ENCODE measurements at places on chromosomes 6 and 20.

DNA sequence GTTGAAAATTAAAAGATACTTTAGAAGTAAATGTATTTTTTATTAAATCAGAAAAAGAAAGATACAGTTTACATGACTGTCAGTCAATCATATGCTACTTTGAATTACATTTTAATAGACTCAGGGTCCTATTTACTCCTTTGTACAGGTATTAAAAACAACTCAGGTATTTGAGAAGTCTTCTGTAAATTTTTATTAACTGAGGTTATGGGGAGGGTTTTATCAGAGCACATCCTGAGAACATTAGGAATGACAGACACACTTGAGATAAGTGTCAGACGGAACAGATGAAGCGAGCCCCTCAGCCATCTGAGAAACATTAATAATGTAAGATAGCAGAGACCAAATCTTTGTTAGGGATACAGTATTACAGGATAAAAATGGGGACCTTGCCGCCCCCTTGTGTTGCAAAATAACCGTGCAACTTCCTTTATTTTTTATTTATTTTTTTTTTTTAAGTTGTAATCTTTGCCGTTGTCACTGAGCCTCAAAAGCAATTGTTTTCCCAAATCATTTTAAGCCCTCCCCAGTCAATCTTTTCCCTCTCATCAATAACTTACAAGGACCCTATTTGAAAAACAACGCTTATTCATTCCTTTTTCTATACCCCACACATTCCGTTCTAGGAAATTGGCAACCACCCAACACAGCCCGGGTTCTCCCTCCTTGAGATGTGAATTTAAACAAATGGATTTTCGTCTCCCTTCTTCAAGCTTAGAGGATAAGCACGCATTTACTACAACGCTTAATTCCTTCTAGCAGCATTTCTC lies 126.7 kb downstream of the BCAS1 start:
- no peak for DNase-seq

GRCh38 chr6:11263291-11263775 lies 30.9 kb upstream of the NEDD9 start:
- no peak for DNase-seq

DNA sequence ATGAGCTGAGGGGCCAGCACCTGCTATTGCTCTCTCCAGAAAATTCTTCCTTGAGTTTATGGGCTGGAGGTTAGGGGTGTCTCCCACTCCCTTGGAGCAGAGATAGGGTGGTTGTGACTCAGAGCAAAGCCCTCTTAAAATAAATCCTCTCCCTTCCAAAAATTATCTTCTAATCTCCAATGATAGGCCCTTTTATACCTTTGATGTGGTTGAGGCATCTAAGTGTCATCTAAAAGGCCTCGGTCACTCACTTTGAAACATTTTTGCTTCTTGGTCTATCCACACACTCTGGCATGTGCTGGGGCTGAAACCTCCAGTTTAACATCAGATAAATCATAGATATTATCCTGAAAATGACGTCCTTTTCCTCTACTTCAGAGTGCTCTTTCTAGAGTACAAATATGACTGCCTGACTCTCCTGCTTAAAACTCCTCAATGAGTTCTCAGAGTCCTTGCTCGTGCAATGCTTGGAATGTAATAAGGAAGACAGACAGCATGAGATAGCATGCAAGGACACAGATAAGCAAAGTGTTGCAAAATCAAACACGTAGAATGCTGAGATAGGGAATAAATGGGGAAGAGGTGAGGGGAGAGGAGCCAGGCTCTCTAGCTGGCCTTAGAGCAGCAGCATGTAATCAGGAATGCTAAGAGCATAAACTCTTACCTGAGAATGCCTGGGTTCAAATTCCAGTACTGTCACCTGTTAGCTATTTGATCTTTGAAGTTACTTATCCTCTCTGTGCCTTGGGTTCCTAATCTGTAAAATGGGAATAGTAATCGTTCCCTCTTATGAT lies 374.1 kb upstream of the CITED2 start:
- no peak for DNase-seq

DNA sequence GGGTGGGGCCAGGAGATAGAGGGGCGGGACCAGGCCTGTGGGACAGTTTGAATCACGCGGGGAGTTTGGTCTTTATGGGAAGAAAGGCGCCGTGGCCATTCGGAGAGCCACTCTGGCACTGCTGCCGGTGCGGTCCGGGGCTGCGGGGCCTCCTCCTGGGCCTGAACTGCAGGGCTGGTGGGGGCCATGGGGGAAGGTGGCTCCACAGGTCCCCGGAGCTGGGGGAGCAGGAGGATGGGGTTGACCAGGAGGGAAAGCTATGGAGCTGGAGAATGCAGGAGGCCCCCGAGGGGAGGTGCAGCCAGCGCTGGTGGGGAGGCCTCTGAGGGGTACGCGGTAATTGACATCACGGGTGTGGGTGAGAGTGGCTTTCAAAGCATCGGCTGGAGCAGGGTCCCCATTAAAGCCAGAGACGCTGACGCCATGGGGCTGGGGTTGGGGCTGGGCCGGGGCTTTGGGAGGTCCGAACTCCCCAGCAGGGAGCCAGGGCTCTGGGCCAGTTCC lies 1.8 kb upstream of the BHLHE23 start:
- no peak for DNase-seq

DNA sequence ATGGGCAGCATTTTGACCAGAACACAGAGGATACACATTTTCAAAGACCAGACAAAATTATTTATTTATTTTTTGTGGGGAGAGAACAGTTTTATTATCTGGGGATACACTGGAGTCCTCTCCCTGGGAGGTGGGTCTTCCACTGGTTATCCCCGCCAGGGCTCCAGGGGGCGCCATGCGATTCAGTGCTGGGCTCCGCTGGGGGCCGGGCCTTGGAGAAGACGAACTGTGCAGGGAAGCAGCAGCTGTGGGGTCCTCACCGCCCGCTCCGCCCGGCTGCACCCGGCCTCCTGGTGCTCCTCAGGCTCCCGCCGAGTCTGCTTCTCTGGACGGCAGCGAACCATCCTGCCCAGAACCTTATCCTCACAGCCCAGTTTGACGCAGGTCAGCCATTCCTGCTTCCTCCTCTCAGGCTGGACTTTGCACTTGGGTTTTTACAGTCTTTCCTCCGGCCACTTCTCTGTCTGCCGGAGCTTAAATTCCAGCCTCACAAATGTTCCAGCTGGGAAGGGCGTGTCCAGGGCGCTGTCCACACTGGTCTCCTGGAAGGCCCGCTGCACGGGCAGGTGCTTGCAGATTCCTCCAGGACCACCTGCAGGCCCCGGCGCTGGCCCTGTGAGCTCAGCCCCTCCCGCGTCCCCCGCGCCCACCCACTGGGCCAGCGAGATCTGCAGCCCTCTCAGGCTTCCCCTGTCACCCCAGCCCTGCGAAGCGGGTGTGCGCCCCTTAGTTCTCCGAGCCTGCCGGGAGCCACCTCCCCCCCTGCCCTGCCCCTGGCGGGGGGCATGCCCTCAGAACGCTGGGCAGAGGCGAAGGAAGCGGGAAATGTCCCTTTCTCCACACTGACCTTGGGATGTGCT lies 1830.0 kb upstream of the DEFB115 start:
- DNase-seq, result no peak

- no peak for DNase-seq
Observed at GRCh38 chr6:169157197-169158148, 96.2 kb downstream of the THBS2 start.

GRCh38 chr6:18675881-18676280 lies 288.7 kb downstream of the RNF144B start:
- DNase-seq, result no peak

DNA sequence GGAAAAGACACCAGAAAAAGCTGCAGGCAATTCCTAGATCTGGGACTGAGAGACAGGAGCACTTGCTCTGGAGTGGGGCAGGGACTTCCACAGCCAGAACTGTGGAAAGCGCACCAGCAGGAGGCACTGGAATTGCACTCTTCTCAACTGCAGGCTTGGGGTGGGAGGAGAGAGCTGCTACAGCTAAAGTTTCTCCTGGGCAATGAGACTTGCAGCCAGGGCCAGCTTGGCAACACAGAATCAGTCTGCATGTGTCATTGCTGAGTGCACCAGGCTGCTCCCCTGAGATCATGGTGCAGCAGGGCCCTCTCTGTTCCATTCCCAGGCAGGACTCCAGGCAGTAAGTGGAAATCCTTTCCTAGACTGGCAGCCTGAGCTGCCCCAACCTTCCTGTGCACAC lies 145.8 kb downstream of the INSM1 start:
- DNase-seq, result no peak

GRCh38 chr6:134381959-134382358 lies 64.0 kb upstream of the SGK1 start:
- no peak for DNase-seq

DNA sequence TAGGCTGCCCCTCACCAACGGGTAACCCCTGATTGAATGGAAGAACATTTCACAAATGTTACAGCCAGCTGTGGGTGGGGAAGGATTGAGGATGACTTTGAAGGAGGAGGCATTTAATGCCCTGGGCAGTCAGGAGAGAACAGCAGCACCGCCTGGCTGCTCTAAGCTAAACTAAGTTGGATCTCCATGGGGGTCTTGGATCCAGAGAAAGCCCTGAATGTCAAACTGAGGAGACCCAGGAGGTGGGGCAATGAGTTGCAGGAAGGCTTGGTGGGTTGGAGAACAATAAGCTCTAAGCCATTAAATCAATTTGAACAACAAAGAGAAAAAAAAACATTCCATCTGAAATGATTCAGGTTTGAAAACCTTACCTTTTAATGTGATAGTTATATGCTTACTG lies 35.4 kb downstream of the TMX4 start:
- DNase-seq, result no peak

DNA sequence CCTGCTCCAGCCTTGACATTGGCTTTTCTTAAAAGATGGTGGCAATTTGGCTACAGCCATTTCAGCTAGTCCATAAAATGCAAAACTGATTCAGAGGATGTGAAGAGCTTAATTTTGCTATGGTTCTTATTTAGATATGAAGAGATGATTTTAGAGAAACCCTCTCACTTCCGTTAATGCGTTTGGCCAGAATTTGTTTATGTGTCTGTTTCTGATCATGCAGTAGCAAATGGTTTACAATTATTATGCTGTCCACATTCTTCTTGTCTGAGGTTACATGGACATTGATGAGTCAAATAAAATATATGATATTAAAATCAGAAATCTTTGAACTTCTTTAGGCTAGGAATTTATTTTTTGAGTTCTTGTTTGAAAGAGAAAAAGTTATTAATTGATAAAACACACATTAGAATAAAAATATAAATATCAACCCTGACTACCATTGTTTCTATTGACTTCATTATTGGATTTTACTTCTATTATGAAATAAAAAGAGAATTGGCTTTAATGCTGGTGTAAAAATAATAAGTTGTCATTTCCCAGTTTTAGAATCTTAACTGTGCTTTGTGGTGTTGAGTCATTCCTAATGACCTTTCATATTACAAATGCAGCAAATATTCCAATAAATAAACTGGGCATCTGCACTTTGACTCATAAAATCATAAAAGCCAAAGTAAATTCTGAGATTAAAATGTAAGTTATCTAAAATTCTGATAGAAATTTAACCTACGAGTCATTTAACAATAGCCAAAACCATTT lies 1286.0 kb upstream of the GJE1 start:
- no peak for DNase-seq

DNA sequence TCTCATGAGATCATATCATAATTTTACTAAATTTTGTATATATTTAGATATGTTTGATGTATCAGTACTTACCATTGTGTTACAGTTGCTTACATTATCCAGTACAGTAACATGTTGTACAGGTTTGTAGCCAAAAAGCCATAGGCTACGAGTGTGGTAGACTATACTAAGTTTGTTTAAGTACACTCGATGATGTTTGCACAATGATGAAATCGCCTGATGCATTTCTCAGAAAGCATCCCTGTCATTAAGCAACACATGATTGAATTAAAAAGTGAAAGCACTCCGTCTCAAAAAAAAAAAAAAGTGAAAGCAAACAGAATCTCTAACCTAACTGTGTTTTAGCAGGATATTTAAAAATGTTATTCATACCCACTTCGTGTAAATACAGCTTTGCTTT lies 104.9 kb upstream of the TFAP2D start:
- no peak for DNase-seq

DNA sequence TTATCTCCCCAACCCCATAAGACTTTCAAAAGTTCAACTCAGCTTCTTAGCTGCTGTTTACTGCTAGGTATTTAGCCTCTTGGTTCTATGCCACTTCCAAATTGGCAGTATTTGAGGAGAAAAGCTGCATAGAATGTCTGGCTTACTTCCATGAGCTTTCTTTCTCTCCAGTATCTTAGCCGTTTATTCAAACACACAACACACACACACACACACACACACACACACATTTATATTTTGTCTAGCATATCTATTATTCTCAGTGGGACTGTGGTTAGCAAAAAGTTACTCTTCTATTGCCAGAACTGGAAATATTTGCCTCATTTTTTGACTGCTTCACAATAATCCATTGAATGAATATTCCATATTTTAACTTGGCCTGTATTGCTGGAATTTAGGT lies 634.2 kb upstream of the IMPG1 start:
- no peak for DNase-seq

DNA sequence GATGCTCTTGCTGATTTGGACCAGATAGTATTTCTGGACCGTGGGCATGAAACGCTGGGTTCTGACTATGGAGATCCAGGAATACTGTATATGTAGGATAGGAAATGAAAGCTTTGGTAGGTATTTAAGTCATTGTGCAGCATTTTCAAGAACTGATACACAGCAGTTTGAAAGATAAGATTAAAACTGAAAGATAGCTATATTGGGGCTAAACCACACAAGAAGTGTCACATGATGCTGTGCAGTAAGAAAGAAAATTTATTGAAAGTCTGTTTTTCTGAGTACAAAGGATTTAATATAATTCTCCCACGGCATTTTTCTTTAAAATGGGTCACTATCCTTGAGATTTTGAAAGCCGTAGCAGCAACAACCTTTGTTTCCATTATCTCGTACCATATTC lies 305 bp downstream of the IL17A start:
- no peak for DNase-seq

GRCh38 chr6:40399888-40400457 lies 187.2 kb downstream of the LRFN2 start:
- DNase-seq, result no peak

DNA sequence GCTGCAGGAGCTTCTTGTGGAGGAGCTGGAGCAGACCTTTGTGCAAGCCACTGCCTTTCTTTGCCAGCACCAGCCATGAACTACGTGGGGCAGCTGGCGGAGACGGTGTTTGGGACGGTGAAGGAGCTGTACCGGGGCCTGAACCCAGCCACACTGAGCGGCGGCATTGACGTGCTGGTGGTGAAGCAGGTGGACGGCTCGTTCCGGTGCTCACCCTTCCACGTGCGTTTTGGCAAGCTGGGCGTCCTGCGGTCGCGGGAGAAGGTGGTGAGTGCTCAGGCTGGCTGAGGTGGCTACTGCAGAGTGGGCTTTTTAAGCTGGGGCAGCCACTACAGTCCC lies 5.1 kb downstream of the LPIN3 start:
- DNase-seq, result no peak

DNA sequence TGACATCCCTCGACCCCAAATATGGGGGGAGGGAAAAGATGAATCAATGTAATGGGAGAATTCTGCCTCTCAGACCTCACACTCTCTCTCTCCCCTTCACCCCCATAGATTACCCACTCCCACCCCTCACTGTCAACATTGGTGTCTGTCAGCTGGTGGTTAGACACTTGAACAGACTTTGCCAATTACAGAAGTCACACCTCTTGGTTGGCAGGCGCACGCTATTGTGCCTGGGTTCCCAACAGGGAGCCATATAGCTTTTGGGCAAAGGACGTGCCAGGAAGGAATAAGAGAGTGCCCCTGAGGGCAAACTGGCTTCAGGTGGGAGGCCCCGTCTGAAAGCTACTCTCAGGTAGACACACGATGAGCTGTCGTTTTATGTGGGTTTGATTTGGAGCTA lies 54.1 kb upstream of the FYN start:
- DNase-seq, result no peak
